ENCODE measurements at places on chromosomes 11 and 22.

DNA sequence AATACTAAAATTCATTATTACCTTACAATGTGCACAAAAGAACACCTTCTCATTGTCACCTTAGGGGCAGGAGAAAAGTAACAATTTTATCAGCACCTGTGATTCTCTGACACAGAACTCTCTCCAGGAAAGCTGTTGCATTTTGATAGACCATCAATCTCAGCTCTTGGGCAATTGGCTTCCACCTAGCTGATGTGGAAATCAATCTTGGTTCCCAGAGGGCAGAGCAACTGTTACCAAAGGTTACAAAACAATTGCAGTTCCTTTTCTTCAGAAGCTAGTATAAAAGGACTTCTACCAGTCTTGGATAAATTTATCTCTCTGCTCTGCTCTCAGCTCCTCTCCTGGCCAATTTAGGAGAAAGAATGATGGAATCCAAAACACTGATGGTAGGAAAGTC lies 157.8 kb upstream of the DDI1 start:
- no peak for DNase-seq

- DNase-seq: peak; percentile 18
Measured at GRCh38 chr22:38262051-38262795, 10.6 kb downstream of the TMEM184B start.

- DNase-seq: no peak
Measured at GRCh38 chr11:57359896-57360690, 20.9 kb downstream of the PRG3 start.

GRCh38 chr11:100546714-100547113 lies 140.4 kb upstream of the ARHGAP42 start:
- no peak for DNase-seq

DNA sequence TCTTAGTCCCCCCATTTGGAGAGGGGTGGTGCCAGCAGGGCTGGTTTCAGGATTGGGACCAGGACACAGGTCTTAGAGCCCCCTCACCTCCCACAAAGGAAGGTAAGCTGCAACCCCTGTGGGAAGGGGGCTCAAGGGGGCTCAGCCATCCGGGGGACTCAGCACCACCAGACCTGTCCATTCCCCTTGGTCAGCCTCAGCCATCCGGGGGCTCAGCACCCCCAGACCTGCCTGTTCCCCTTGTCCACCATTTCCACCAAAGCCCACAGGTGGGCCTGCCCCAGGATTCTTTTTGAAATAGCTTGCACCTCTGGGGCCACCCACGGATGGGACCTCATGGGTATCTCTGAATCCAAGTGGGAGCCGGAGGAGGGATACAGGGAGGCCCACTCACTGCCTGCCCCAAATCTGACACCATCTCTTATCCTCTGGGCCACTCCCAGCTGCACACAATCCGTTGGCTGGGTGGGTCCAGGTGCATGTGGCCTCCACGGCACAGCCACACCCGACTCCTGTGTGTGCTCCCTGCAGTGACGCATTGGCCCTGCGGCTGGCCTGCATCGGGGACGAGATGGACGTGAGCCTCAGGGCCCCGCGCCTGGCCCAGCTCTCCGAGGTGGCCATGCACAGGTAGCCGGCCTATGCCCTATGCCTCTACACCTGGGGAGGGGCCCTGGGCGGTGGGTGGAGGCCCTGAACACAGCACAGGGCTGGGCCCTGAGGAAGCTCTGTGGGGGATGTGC lies 15.9 kb downstream of the MCAT start:
- no peak for DNase-seq

DNA sequence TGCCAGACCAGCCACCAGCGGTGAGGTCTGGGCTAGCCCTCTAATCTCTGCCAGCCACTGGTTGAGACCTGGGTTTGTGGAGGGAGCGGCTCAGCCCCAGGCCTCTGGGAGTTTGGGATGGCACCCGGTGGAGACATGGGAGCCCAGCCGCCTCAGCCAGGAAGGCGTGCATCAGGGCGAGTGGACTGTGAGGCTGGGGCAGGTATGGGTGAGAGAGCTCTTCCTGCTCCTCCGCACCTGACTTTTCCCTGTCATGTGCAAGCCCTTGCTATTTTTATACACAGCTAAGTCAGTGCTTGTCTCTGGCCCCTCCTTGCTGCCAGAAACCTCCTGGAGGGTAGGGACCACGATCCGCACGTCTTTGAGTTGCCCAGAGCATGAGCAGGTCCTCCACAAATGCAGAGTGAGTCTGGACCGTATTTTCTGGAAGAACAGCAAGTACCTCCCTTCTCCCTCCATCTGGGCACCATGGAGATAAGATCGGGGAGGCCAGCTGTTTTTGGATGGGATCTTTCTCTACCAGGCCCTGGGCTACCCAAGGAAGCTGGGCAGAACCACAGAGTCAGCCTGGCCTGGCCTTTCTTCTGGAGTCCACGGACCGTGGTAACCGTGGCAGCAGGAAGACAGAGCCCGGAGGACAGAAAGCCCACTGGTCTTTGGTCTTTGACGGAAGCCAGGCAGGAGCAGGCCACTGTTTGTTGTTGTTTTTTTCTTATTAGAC lies 53.3 kb downstream of the IGLL1 start:
- DNase-seq: no peak
